ENCODE measurements at places on chromosomes 1 and 21. TPM values are rescaled to one million over a fixed set of nuclear protein-coding genes. Genes with fewer than 3 reads are reported as not detected.

Gene PPCS
- total RNA-seq, result 64.7 TPM

Gene GBP7
- total RNA-seq, result not detected

Gene SLAMF7
- total RNA-seq, result 0.48 TPM

Gene CD52
- total RNA-seq, result 0.75 TPM

Gene KRTAP7-1
- total RNA-seq, result not detected

Gene OR2T11
- not detected for total RNA-seq

Gene SLAMF6
- total RNA-seq, result not detected

Gene MMEL1
- total RNA-seq, result 1.1 TPM

Gene TPTE
- not detected for total RNA-seq

Gene SPATA21
- not detected for total RNA-seq

Gene LENEP
- 0.52 TPM for total RNA-seq

Gene RGS13
- not detected for total RNA-seq

Gene KIF21B
- 7.6 TPM for total RNA-seq

Gene S100A7A
- not detected for total RNA-seq

Gene KRTAP19-3
- total RNA-seq, result not detected

Gene USH2A
- 0.22 TPM for total RNA-seq

Gene PLXNA2
- 80.1 TPM for total RNA-seq

Measured in type B pancreatic cell (in vitro differentiated cells).